ENCODE measurements at places on chromosomes 7 and 10.

- no peak for DNase-seq
Observed at GRCh38 chr10:35584946-35585345, 20.2 kb upstream of the GJD4 start.

DNA sequence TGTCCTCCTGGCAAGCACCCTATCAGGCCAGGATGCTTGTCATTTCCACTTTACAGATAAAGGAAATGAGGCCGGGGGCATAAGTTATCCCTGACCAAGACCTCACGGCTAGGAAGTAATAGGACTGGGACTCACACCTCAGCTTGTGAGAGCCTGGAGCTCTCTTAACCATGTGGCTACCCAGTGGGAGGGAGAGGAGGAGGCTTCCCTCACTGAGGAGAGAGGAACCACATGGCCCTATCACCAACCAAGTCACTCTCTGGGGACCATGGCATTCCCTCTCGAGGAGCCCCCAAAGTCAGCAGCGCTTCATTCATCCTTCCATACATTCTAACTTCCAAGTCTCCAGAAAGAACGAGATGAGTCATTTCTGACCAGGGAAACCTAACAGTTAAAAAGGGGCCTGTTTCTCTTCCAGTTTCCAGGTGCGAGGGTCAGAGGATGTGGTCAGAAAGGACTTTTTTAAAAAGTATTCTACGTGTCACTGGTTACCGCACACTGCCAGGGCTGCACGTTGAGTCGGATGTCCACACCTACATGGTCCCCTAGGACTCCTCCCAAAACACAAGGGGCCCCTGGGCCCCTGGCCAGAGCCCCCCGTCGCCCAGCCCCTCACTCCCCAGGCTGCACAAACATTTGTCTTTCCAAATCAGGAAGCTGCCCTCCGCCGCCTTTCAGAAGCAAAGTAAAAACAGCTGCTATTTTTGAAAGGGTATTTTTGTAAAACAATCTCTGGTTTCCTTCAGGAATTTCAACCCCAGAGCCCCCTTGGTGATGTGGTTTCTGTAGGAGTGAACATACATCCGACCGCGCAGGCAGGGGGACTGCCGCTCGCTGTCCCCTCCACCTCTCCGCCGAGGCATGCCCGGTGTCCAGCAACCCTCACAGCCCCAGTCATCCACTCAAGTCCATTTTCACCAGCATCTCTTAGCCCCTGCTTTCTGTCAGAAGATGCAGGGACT is 128.2 kb upstream of the CHST15 start:
- no peak for DNase-seq

GRCh38 chr10:100014071-100014762 is 4.5 kb upstream of the DNMBP start:
- DNase-seq = no peak

GRCh38 chr7:26393818-26394217 is 102.2 kb downstream of the SNX10 start:
- DNase-seq = no peak

DNA sequence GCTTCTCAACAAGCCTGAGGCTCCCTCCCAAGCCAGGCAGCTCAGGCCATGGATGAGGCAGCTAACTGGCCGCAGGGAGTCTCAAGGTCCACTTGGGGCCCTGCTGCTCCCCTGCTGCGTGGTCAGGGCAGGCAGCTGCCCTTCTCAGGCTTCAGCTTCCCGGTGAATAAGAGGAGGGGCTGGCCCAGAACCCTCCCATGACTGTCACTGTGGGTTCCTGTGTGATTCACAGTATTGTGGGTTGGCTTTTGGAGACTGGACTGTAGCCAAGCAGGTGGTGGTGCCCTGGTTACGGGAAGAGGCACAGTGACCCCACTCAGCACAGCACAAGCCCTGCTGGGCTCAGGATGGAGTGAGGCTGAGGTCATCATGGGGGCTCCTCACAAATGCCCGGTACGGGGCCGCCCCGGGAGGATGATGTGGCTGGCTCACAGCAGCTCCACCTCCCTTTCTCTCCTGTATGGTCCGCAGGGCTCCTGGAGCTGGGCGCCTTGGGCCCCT is 189.8 kb downstream of the HECW1 start:
- no peak for DNase-seq

Data from NCI-H1417 treated with DMSO at 0.1 percent for 48 hours (cell line).